Daoy (cell line): ENCODE measurements at places on chromosomes 7 and 10. TPM values are rescaled to one million over a fixed set of nuclear protein-coding genes. Genes with fewer than 3 reads are reported as not detected.

SNX10 gene
- total RNA-seq: 54.2 and 66.5 TPM in 2 replicates

MMP21 gene
- total RNA-seq: not detected in 2 replicates

GHRHR gene
- not detected in 2 replicates for total RNA-seq

BEND7 gene
- total RNA-seq: 8.0 and 9.9 TPM in 2 replicates

DPP6 gene
- total RNA-seq: 0.24 and 0.91 TPM in 2 replicates

UCMA gene
- not detected in 2 replicates for total RNA-seq

DGKI gene
- total RNA-seq: 26.1 and 29.9 TPM in 2 replicates

VSTM2A gene
- 0.23 TPM in 1 of 2 replicates, not detected in the other for total RNA-seq

TAF6 gene
- total RNA-seq: 47.3 and 58.6 TPM in 2 replicates

TAS2R41 gene
- total RNA-seq: not detected in 2 replicates

FAM24B gene
- 7.6 and 9.5 TPM in 2 replicates for total RNA-seq

- DNase-seq: no peak
These were observed 24.8 kb upstream of the SFMBT2 start for GRCh38 chr10:7435674-7436073.

DNA sequence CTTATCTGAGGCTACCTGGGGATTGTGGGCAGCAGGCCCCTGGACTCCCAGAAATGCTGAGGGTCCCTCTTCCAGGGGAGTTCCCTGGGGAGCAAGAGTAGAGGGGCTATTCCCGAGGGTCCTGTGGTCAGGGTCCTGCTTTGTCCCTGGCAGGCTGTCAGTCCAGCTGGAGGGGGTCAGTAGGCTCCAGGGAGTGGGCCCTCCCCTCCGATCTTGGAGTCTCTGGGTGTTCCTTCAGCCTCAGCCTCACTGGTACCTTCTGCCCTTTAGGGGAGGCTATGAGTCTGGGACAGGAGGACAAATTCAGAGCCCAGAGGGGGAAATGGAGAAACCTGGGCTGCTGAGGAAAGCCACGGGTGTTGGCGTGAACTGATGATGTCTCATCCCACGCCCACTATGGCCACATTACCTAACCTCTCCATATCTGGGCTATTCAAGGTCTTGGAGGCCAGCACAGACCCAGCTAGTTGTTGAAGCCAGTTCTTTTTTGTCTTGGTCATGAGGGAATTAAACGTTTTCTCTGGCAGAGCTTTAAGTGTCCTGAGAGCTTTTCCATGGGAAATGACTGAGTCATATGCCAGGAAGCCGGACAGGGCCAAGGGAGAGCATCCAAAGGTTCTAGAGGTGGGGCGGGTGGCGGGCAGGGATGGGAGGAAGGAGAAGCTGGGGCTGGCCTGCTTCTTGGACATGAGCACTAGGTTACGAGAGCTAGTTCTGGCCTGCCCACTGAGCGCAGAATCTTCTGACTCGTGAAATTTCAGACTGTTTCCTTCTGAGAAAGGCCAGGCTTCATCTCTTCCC, 6.2 kb downstream of the CALHM2 start:
- DNase-seq: no peak

DNA sequence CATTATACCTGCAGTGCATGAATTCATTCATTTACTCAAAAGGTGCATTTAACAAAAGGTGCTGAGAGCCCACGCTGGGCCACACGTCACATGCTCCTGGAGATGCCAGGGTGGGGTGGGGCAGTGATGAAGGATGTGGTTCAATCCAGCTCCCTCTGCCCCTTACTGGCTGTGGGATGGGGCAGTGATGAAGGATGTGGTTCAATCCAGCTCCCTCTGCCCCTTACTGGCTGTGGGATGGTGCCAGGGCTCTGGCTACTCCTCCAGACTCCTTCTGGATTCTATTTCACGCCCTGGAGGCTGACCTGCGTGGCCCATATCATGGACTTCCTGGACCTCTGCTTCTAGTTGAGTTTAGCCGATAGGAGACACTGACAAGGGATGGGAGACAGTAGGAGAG, 44.0 kb upstream of the CTBP2 start:
- DNase-seq: no peak

- DNase-seq: no peak
These were observed 64.8 kb downstream of the C10orf143 start for GRCh38 chr10:130045801-130046321.

GRCh38 chr10:89773081-89773480, 71.7 kb downstream of the KIF20B start:
- no peak for DNase-seq

DNA sequence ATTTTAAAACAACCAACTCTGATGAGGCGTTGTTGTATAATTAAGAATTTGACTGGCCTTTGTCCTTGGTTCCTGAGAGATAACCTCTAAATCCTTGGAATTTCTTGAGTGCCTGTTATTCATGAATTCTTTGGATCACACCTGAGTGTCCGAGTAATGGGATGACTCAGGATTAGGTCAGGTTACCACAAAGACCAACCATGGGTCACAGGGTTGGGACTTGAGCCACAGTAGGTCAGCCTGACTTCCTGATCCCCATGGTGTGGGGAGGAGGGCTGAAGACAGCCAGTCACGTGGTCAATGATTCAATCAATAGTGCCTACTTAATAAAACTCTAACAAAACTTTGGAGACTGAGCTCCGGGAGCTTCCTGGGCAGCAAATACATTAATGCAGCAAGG, 192.5 kb downstream of the GFRA1 start:
- peak; percentile 38 for DNase-seq

GRCh38 chr10:36591436-36591835, 534.0 kb upstream of the ANKRD30A start:
- DNase-seq: no peak

DNA sequence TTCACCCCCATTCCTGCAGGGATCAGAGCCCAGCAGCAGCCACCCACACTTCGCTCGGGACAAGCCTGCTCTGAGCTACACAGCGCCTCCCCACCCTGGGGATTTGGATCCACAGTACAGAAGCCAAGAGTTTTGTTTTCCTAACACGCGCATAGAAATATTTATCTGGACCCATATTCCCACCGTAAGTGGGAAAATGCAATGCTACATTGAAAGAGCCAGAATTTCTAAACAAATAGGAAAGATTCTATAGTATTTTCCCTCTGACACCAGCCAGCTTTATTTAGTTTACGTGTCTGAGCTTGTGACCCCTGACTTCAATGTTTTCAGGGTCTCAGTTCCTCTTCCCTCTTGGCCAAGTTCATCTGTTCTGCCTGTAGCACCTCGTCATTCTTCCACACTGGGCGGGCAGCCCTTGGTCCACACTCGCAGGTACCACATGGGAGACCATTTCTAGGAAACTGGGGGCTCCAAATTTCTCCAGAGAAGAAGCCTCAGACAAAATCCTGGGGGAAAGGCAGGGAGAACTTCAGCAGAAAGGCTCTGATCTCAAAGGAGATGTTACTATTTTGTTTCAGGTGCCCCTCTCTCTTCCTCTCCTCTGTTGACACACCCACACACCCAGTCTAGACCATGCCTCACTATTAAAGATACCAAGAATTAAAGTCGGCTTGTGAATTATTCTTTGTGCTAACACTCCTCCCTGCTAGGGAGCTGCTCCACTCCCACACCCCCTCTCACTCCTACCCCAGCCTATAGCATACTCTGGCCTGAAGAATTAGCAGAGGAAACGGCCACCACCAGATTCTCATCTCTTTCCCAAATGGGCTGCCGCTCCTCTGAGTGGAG, 116.0 kb upstream of the PCGF5 start:
- DNase-seq: no peak

DNA sequence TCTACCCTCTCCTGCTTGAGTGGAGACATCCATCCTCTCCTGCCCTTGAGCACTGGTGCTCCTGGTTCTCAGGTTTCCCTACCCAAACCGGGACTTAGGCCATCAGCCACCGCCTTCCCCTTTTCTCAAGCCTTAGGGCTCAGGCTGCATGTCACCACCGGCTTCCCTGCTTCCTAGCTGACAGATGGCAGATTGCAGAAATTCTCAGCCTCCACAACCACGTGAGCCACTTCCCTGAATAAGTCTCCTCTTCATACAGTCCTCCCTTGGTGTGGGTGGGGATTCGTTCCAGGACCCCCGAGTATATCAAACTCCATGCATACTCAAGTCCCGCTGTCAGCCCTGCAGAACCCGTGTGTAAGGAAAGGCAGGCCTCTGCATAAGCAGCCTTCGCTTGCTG, 203.5 kb upstream of the ZNF32 start:
- DNase-seq: no peak

DNA sequence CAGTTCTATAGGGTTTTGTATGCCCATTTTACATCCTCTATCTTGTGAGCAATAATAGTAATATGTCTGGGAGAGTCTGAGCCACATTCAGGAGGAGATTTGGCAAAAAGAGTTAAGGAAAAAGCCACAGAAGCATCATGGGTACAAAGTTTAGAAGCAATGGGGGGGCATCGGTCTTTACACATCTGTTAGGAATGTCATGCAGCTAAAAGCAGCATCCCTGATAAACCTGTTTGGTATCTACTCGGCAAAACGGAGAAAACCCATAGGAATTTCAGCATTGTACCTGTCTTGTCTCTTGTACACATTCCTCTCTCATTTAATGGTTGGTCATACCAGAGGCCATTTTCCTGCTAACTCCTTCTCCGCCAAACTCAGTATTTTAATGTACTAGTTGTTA, 12.5 kb upstream of the HERPUD2 start:
- no peak for DNase-seq

- peak; percentile 61 for DNase-seq
These were observed 569 bp downstream of the CAV1 start for GRCh38 chr7:116525298-116525912.

DNA sequence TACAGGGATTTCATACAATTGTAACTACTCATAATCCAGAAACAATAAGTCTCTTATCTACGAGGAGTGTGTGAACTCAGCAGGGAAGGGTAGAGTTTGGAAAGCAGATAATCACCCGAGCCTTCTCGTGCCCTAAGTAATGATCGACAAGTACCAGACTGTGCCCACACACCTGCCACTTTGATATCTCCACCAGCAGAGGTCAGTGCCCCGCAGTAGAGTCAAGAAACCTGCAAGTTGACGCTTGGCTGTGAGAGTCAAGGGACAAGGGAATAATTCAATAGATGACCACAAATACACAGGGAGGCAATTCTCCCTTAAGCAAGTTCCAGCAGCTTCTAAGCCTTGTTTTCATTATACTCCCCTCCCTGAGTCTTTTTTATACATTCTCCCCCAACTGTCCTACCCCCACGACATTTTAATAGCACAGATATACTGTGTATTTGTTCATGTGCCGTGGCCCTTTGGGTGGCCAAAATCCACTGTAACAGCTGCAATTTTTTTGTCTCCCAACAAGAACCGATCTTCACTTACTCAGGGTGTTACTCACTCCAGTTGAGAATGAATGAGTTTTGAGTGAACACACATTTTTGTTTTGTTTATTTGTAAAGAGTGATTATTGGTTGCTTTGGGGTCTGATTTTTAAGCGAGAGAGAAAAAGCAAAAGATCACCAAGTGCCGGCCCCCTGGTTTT, 106.9 kb upstream of the RHEB start:
- DNase-seq: peak; percentile 61

DNA sequence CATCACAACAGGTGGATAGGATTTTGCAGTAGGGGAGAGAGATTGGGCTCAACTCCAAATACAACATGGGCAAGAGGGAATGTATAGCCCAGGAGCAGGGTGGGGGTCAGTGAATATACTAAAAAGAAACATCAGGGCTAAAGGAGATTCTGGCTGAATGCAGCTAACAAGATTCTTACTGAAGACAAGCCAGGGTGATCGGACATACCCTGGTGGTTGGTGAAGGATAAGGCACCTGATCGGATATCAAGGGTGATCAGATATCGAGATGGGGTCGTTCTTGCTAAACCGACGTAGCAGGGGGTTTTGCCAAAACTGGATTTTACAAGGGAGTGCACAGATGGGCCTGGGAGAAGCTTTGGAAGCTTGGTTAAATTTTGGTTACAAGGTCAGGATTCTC, 34.4 kb downstream of the WIPF3 start:
- DNase-seq: no peak

GRCh38 chr10:43401627-43402026, 7.4 kb downstream of the HNRNPF start:
- no peak for DNase-seq

DNA sequence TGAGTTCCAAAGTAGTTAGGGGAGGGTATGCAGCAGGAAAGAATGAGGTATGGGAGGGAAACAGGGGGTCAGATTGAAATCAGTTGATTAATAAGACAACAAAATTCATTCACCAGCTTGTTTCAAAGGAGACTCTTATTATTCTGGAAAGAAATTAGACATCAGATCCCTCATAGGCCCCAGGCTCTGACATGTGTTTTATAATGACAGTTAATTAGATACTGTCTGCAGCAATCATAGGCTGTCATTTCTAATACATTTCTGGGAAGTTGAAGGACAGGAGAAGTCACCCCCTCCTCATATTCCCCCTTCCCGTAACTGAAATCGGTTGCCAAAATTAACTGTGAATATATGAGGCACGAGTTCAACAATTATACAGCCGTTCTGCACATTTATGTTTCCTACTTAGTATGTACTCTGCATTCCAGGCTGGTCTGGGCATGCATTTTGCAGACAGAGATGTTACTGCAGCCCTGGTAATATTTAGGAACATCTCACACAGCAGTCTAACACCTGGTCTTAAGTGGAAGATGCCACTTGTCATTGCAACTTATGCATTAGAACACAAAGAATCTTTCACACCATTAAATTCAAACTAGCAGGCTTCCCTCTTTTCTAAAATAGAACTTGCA, 355.2 kb upstream of the LRGUK start:
- no peak for DNase-seq

DNA sequence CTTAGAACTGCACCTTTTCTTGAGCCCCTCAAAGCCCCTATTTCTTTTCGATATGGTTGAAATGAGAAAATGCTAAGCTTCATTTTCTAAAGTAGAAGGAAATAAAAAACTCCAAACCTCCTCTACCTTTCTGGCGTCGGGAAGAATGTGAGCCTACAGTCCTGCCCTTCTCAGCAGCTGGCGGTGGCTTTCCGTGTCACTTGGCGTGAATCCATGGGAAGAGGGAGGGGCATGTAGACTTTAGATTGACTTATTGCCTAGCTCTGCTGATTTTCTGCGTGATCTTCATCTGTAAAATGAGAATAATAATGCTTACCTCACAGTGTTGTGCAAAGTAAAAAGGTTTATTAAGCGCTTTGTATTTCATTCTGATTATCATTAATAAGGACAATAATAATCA, 35.0 kb downstream of the PRR15 start:
- DNase-seq: no peak

- DNase-seq: no peak
These were observed 37.8 kb downstream of the STEAP4 start for GRCh38 chr7:88268858-88269257.

- DNase-seq: no peak
These were observed 891 bp upstream of the WAPL start for GRCh38 chr10:86522510-86522855.

GRCh38 chr10:62919776-62920175, 103.6 kb upstream of the EGR2 start:
- DNase-seq: peak; percentile 17

GRCh38 chr7:340200-340937, 50.4 kb downstream of the FOXL3 start:
- DNase-seq: no peak
